ENCODE measurements at places on chromosomes 11 and 22. TPM values are rescaled to one million over a fixed set of nuclear protein-coding genes. Genes with fewer than 3 reads are reported as not detected.

Gene EMID1
- total RNA-seq = 2.3 TPM

DNA sequence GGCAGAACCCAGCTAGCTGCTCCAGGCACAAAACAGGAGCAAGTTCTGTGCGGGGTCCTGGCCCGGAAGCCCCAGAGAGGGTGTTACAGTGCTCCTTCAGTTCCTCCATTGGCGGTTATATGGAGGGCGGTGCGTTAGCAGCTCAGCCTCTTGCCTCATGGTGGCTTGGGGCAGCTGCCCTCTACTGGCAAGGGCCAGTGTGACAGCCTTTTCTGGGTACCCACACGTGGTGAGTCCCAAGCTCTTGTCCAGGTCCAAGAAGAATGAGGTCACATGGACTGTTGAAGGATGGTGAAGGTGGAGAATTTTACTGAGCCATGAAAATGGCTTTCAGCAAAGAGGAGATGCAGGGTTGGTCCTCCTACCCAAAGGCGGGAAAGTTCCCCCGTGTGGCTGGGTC lies 100.5 kb downstream of the WT1 start:
- no peak for DNase-seq

DNA sequence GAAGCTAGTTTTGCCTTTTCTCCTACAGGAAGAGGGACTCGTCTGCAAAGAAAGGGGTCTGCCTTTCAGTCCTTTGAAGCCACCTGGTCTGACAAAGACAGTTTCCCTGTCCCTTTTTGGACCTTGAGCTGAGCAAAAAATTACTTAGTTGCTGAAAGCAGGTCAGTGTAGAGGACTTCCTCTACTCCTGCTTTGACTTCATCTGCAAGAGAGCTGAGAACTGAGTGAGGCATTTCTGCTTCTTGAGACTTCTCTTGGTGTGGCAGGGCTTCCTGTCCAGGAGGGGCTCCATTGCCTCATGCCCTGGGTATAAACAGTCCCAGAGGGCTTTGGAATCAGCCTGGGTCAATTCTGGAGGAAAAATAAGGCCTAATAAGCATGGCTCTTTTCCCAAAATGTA lies 73.1 kb downstream of the ZNRF3 start:
- DNase-seq = no peak

Gene TMPRSS4
- total RNA-seq = not detected

DNA sequence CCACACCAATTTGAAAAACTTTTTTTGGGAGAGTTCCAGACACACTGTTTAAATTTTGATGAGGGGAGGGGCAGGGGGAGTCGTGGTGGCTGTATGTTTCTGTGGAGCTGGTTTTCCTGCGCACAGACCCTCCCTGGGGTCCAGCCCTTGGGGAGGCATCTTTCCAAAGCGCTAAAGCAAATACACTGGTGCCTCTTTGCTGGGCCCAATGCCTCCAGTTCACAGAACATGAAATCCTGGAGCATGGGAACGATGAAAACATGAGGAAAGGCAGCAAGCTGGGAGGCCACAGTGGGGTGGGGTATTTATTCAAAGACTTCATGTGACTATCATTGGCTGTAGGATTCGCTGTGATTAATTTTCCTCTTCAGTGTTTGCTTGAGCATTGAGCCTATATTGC lies 135.3 kb downstream of the CCDC34 start:
- DNase-seq = no peak

DNA sequence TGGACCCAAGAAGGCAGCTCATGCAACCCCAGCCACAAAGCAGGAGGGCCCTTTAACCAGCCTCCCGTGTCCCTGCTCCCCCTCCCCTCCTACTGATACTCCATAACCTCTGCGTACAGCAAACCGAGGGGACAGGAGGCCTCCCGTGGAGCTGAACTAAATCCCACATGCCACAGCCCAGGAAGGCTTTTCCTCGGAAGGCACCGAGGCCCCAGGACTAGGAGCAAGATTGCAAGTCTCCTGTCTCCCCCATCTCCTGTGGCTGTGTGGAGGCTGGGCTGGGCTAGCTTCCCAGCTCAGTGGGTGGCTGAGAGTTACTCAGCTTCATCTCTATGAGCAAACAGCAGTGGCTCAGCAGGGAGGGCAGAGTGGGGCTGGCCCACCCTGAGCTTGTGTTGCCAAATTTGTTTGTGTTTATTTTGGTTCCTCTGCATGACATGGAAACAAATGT lies 62.7 kb upstream of the NECTIN1 start:
- no peak for DNase-seq

Gene GAL
- 1.3 TPM for total RNA-seq

Gene PRR14L
- 24.9 TPM for total RNA-seq

DNA sequence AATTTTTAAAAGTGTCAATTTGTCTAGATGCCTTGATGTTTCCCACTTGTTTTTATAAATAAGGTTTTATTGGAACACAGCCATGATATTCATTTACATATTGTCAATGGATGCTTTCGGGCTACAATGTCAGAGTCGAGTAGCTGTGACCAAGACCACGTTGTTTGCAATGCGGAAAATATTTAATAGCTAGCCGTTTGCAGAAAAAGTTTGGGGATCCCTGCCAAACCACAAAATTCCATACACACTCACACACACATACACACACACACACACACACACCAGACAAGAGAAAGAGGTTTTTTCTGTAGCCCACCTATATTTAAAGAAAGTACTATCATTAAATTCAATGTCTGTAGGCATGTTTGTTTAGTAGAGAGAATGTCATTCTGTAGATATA lies 58.3 kb downstream of the TYR start:
- DNase-seq = no peak

Gene MPEG1
- total RNA-seq = 2.6 TPM

Measured in breast epithelium (tissue), 4 donors.